ENCODE measurements at places on chromosomes 5 and 9. TPM values are rescaled to one million over a fixed set of nuclear protein-coding genes. Genes with fewer than 3 reads are reported as not detected.

DNA sequence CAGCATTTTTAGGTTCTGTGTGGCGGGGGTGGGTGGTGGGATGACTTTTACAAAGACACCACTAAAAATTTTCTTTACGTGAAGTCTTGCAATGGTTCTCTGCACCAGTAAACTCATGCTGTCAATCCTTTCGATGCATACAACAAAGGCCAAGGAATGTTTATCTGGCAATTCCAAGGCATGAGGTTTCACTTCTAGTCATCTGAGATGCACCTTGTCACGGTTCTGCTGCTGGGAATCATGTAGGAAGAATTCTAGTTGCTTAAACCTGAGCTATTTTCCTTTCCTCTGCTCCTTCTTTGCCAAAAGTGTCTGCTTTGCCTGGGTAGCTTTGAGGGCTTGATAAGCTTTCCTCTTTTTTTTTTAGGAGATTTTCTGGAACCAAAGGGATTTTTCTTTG lies 1204.5 kb upstream of the SEMA6A start:
- no peaks in the 10 kb centered on the region for H3K27me3 ChIP-seq
- H3K4me1 ChIP-seq, result no peaks in the 10 kb centered on the region
- H3K36me3 ChIP-seq, result no peaks in the 10 kb centered on the region

GRCh38 chr5:151383011-151383410 lies 35.7 kb upstream of the SLC36A2 start:
- no peak for DNase-seq
- no peak overlapping the region for H3K4me3 ChIP-seq
- no peaks in the 10 kb centered on the region for H3K36me3 ChIP-seq
- H3K4me1 ChIP-seq, result no peaks in the 10 kb centered on the region

DNA sequence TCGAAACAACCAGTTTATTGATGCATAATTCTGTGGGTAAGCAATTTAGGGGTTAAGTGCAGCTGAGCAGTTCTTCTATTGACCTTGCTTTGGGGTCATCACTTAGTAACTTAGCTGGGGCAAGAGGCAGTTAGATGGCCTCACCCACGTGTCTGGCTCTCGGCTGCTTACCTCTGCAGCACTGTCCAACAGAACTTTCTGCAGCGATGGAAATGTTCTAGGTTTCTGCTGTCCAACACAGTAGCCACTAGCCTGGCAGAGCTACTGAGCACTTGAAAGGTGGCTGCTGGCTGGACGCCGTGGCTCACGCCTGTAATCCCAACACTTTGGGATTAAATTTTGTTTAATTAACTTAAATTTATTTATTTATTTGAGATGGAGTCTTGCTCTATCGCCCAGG lies 13.1 kb upstream of the URM1 start:
- no peak overlapping the region for H3K4me3 ChIP-seq
- H3K36me3 ChIP-seq, result peaks cover 2% of the 10 kb centered on the region
- peaks cover 6% of the 10 kb centered on the region for H3K4me1 ChIP-seq
- H3K27ac ChIP-seq, result no peak overlapping the region
- no peak for DNase-seq
- H3K27me3 ChIP-seq, result no peaks in the 10 kb centered on the region

DNA sequence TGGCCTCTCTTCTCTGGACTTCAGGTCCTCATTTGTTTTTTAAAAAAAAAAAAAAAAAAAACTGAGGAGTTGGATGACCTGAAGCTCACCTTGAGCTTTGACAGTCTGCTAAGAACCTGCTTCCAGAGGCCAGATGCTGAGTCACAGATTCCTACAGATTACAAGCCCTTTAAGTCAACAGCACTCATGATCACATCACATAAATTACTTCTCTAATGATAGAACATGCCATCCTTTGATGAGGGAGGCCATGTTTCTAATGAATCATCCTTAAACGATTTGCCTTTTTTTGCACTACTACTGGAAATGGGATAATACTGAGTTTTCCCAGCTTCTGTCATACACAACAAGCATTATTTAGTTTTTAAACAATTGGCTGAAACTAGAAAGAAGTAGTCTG lies 34.2 kb upstream of the MYOT start:
- H3K4me1 ChIP-seq, result no peaks in the 10 kb centered on the region
- no peaks in the 10 kb centered on the region for H3K27me3 ChIP-seq
- no peak overlapping the region for H3K4me3 ChIP-seq
- no peaks in the 10 kb centered on the region for H3K36me3 ChIP-seq

- DNase-seq, result no peak
- no peaks in the 10 kb centered on the region for H3K27me3 ChIP-seq
- H3K36me3 ChIP-seq, result no peaks in the 10 kb centered on the region
- H3K4me1 ChIP-seq, result peaks cover 2% of the 10 kb centered on the region
- no peak overlapping the region for H3K27ac ChIP-seq
Measured at GRCh38 chr5:59584858-59585846, 308.4 kb downstream of the PDE4D start.

Gene ACSL6
- 0.26 TPM for total RNA-seq
